ENCODE measurements at places on chromosomes 2 and 18. TPM values are rescaled to one million over a fixed set of nuclear protein-coding genes. Genes with fewer than 3 reads are reported as not detected.

Gene UGT1A9
- not detected for total RNA-seq

DNA sequence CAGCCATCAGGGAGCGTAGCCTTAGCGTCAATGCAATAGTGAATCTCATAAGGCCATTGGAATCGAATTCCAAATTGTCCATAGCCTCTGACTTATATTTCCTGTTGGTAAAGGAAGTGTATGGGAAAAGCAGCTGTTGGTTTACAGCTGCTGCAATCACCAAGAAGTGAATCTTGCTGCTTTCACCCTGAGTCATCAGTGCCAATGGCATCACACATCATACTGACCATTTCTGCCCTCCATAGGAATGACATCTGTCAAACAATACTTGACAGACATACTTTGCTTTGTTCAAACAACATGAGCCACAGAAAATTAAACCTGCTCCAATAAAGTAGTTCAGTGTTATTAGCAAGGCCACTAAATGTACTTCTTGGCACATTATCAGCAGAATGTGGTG lies 111.2 kb upstream of the KLHL29 start:
- no peaks in the 10 kb centered on the region for H3K4me1 ChIP-seq
- no peak overlapping the region for H3K4me3 ChIP-seq
- no peaks in the 10 kb centered on the region for H3K36me3 ChIP-seq
- peaks cover 19% of the 10 kb centered on the region for H3K27me3 ChIP-seq
- no peak overlapping the region for H3K27ac ChIP-seq

DNA sequence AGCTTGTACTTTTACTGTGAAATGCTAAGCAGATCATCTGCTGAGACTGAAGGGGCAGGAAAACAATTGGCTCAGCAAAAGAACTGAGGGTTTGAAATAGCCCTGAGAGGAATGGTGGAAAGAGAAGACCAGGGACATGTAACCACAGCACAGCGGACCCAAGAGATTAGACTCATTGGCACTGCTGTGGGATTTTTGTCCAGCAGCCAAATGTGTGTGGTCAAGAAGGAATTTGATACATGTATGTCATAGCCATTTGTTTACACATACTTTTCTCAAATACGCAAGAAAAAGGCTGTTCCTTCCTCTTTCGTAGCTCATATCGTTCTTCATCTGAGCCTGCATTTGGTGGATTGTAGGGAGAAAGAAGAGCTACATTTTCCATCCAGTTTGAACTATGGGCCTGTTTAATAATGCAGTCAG lies 73.8 kb downstream of the TRABD2A start:
- no peaks in the 10 kb centered on the region for H3K27me3 ChIP-seq
- H3K4me3 ChIP-seq = no peak overlapping the region
- H3K27ac ChIP-seq = no peak overlapping the region
- no peak for DNase-seq
- peaks cover 22% of the 10 kb centered on the region for H3K4me1 ChIP-seq

GRCh38 chr2:30232801-30233130 lies 1.4 kb downstream of the LBH start:
- H3K4me1 ChIP-seq = peaks cover 64% of the 10 kb centered on the region
- H3K4me3 ChIP-seq = peak overlapping the region; percentile 80
- H3K36me3 ChIP-seq = peaks cover 40% of the 10 kb centered on the region
- H3K27ac ChIP-seq = peak overlapping the region; percentile 94

DNA sequence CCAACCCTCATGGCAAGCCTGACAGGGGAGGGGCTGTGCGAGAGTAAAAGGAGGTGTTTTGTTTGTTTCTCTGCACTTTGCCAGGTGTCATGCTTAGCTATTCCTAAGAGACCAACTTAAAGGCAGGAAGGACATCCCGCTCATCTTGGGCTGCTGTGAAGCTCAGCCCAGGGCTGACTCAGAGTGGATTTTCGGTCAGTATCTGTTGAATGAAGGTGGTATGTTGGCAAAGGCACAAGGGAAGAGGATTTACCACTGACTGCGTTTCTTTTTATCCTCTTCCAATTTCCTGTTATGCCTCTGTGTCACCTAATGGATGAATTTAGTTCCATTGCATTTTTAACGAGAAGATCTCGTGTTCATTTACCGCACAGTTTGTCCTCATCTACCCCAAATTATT lies 18.9 kb downstream of the TRPM8 start:
- H3K27me3 ChIP-seq = peaks cover 63% of the 10 kb centered on the region
- no peak overlapping the region for H3K27ac ChIP-seq
- no peaks in the 10 kb centered on the region for H3K36me3 ChIP-seq

Gene LYPD6
- total RNA-seq = not detected

Gene FAM228A
- not detected for total RNA-seq

DNA sequence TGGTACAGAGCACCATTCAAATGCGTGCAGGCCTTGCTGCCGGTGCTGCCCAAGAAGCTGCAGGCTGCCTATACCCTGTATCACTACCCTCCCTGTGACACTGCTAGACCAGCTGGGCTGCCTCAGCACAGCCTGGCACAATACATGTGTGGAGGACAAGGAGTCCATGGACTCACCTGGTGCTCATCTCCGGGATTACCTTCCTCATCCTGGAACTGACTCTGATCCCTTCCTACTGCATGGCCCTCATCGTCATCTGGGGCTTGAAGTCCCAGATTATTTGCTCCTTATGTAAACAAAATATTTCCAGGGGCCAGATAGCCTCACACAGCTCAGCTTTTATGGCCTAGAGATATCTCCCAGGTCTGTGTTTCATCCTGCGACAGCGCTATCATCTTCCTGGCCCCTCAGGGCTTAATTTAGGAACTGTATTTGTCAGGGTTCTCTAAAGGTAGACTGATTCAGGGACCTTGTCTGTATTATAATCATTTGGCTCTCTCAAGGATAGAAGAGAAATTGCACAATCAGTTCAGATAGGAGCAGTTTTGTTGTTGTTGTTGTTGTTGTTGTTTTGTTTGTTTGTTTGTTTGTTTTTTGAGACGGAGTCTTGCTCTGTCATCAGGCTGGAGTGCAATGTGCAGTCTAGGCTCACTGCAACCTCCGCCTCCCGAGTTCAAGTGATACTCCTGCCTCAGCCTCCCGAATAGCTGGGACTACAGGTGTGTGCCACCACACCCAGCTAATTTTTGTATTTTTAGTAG lies 42.9 kb downstream of the WDR75 start:
- no peak overlapping the region for H3K27ac ChIP-seq
- no peaks in the 10 kb centered on the region for H3K36me3 ChIP-seq
- DNase-seq = no peak
- H3K4me3 ChIP-seq = no peak overlapping the region
- no peaks in the 10 kb centered on the region for H3K4me1 ChIP-seq

DNA sequence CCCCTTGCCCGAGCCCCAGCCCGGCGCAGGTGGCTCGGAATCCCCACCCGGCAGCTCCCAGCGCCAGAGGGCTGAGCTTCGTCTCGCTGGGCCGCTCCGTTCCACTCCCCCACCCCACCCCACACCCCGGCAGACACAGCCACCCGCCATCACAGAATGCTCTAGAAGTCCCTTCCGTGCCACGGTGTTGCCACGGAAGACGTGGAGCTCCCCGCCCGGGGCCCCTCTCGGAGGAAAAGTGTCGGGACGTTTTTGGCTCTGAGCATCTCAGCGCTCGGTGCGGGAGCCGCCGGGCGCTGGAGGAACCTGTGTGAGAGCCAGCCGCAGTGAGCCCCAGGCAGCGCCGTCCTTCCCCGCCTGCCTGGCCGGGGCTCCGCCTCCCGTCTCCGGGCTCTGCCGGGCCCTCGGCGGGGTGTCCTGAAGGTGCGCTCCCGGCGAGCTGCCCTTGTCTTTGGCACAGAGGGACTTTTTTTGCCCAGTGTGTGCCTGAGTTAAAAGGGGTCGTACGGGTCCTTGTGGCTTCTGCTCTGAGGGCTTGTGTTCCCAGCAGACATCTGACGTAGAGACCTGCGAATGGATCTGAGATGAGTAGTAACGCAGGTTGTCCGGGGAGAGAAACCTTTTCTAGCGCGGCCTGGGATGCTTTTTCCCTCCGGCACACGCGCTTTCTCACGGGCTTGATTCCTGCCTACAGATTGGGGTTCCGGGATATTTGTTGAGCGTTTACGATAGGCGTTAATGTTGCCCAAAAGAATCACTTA lies 1.8 kb downstream of the ZCCHC2 start:
- H3K27me3 ChIP-seq = no peaks in the 10 kb centered on the region
- peaks cover 24% of the 10 kb centered on the region for H3K36me3 ChIP-seq
- peak; percentile 65 for DNase-seq
- H3K4me3 ChIP-seq = peak overlapping the region; percentile 99
- peak overlapping the region; percentile 99 for H3K27ac ChIP-seq
- peaks cover 46% of the 10 kb centered on the region for H3K4me1 ChIP-seq

DNA sequence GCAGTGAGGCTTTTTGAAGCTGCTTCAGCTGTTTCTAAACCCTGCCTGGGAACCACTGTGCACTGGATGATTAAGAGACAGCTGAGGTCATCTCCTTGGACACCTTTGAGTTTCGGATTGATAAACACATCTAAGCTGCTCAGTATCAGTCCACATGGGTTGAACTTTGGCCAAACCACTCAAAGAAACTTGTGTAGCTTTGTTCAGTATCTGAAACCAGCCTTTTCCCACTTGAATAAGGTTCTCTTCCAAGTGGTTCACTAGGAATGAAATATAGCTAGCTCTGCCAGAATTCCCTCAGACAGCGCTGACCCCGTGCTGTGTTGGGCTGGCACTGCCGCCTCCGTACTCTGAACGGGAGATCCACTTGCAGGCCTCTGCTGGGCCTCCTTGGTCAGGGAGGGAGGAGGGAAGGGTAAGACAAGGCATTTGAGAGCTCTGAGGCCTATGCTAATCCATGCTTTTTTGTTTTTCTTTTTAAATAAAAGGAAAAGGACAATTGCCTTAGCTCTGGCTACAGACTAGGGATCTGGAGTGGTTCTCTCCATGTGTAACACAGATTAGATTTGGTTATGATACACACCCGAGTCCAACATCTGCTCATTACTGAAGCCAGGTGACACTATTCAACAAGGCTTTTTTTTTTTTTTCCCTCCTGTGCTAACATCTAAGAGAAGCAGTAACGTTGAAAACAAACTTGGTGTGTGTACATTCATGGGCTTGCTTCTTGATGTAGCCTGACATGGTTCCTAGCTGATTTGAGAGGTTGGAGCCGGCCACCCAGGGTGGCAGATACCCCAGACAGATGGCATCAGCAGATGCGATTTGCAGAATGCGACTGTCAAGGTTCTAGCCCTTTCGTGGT lies 67.7 kb downstream of the NCK2 start:
- H3K36me3 ChIP-seq = peaks cover 66% of the 10 kb centered on the region
- peak overlapping the region; percentile 66 for H3K27ac ChIP-seq
- H3K4me1 ChIP-seq = peaks cover 81% of the 10 kb centered on the region
- no peak overlapping the region for H3K4me3 ChIP-seq

- no peak for DNase-seq
- no peaks in the 10 kb centered on the region for H3K4me1 ChIP-seq
- H3K27ac ChIP-seq = no peak overlapping the region
- no peaks in the 10 kb centered on the region for H3K36me3 ChIP-seq
- no peaks in the 10 kb centered on the region for H3K27me3 ChIP-seq
- no peak overlapping the region for H3K4me3 ChIP-seq
Measured at GRCh38 chr18:73645160-73645715, 502.4 kb downstream of the FBXO15 start.

- DNase-seq = no peak
- H3K27ac ChIP-seq = no peak overlapping the region
- peaks cover 2% of the 10 kb centered on the region for H3K36me3 ChIP-seq
Measured at GRCh38 chr2:183371545-183371944, 247.3 kb downstream of the NUP35 start.

Gene SCLY
- total RNA-seq = 71.6 TPM

DNA sequence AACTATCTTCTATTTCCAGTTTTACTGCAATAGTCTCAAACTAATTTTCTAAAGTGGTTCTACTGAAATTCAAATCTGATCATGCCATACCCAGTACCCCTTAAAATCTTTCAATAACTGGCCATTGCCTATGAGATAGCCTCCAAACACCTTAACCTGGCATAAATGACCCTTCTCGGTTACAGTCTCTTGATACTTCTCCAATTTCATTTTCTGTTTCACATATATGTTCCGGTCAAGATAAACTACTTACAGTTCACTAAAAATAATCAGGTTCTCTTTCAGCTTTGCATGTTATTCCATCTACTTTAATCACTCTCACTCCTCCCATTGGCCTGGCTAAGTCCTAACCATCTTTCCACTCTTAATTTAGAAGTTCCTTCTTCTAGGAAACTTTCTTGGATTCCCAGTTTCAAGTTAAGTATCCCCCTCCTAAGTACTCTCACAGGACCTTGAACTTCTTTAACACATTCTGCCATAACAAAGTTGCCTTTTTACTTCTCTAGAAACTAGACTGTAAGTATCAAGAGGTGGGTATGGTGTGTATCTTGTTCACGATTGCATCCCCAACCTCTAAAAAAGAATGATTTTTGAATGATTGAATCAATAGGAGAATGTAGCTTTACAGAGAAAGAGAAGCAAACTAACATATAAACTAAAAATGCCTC lies 110.2 kb upstream of the RBBP8 start:
- H3K36me3 ChIP-seq = no peaks in the 10 kb centered on the region
- H3K4me1 ChIP-seq = no peaks in the 10 kb centered on the region
